Cardiac muscle cell (in vitro differentiated cells and primary cell): ENCODE measurements at places on chromosomes 3 and 15.

GRCh38 chr3:25397150-25397549 lies 30.9 kb upstream of the RARB start:
- DNase-seq: no peak

DNA sequence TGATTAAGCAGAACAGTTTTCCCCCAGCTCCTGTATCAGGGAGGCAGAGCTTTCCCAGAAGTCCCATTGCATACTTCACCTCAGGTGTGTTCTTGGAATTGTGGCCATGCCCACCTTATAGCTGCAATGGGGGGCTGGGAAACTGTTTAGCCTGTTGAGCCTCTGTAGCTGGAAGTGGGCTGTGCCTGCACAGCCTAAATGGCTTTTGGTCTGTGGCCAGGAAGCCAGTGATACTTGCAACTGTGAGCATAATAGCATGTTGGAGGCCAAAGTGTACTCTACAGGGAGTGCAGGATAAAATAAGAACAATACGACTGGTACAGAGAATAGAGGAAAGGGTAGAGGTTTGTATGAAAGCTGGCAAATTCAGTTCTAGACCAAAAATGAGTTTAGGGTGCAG lies 248.5 kb downstream of the PTPRG start:
- DNase-seq: peak; percentile 59

- DNase-seq: no peak
Observed at GRCh38 chr3:41064526-41064925, 134.8 kb upstream of the CTNNB1 start.

- DNase-seq: no peak
Observed at GRCh38 chr15:86773736-86774135, 694.1 kb downstream of the AGBL1 start.

DNA sequence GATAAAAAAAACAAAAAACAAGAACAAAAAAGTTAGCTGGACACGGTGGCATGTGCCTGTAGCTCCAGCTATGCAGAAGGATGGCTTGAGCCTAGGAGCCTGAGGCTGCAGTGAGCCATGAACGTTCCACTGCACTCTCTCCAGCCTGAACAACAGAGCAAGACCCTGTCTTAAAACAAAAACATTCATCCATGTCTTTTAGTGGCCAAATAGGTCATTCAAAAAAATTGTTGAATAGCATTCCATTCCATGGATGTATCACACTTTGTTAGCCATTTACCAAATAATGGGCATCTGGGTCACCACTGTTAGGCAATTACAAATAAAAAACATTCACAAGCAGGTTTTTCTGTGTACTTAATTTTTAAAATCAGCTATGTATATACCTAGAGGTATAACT lies 139.7 kb downstream of the STAG1 start:
- no peak for DNase-seq

GRCh38 chr15:63028442-63029110 lies 14.0 kb upstream of the TPM1 start:
- no peak for DNase-seq

- no peak for DNase-seq
Observed at GRCh38 chr3:59658274-59658673, 608.4 kb upstream of the CFAP20DC start.

DNA sequence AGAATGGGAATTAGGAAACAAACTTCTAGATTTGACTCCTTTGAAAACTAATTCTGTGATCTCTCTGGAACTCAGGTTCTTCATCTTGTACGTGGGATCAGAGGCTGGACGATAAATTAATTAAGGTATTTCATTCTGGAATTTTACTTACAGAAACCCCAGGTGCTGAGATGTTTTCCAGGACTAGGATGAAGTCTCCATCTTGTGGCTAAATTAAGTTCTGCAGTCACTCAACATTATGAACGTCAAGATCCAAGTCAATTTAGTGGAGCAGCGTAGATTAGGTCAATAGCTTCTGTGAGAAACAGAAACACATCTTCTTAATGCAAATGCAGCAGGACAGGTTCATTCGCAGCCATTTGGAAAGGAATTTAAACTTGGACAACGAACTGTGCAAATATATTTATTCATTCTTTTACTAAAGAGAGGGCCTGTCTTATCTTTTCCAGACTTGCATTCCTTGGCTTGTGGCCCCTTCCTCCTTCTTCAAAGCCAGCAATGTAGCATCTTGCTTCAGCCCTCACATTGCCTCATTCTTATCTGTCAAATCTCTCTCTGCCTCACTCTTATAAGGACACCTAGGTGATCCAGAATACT lies 26.7 kb upstream of the TMC3 start:
- DNase-seq: peak; percentile 76

DNA sequence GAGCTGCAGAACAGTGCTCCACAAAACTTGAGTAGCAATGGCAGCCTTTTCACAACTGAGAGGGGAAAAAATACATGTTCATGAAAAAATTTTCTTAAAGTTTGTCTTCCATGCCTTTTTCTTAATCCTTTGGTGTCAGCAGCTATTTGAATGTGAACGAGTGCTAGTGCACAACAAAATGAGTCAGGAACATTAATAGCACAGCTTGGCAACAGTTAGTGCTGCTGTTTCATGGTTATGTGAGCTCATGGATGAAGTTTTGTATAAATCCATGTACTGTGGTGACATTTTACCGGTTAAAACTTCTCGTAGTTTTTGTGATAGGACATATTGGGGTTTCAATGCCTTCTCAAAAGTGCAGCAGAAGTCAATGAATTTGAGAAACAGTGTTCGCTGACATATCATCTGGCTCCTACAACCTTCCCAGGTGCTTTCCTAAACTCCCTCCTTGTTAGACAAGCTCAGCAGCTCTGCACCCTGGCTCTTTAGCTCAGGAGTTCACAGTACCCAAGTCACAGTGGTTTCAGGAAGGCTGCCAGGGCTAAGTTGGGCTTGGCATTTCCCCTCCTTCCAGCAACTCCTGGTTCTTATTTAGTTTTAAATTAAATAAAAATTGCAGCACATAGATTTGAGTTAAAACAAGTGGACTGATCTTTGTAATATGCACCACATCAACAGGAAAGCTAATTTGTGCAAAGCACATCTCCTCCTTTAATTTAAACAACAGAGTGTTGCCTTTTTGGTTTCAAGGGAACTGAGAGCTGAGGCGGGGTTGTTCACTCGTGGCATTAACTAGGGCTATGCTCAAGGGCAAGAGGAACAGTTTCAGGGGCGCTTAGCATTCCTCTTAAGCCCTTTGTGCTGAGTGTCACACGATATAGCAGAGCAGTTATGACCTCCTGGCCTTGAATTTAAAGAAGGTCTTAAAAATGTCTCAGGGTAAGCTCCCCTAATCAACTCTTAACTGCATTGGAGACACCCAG lies 362.8 kb downstream of the CHST2 start:
- DNase-seq: no peak

DNA sequence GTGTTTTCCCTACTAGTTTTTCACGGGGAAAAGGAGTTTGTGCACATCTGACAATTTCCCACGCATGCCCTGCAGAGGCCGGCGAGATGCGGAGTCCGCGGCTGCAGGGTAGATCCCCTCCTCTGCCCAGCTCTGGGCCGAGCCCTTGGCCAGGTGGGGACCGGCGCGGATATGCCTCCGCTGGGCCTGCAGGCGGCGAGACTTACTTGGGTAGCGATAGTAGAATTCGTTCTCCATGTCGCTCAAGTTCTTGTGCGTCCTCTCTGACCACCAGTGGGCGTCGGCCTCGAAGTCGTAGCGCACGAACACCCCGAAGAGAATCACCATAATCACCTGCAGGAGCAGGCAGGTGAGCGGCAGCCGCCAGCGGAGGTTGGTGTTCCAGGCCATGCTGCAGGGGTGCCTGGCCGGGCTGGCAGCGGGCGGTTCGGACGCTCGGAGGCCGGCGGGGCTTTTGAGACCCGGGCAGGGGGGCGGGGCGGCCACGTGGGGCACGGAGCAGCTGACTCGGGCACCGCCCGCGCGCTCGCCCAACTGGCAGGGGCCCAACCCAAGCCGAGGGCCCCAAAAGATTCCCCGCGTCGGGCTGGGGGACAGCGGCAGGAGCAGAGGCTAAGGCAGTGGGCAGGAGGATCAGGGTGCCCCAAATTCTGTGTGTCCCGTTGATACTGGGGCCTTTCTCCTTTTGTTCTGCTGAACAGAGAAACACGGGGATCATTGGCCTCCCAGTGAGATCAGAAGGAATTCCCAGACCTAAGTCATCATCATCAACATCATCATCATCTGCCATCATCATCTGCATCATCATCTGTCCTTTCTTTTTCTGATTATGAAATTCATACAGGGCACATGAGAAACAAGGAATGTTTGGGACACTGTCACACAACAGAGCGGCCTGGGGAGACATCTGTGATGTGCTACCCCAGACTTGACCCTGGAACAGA lies at the start of gene RHCG:
TSS of gene RHCG (minus strand) at position 429 of the 944 bp plus-strand sequence. CDS start at position 390, 39 bp downstream.
- DNase-seq: peak; percentile 60

DNA sequence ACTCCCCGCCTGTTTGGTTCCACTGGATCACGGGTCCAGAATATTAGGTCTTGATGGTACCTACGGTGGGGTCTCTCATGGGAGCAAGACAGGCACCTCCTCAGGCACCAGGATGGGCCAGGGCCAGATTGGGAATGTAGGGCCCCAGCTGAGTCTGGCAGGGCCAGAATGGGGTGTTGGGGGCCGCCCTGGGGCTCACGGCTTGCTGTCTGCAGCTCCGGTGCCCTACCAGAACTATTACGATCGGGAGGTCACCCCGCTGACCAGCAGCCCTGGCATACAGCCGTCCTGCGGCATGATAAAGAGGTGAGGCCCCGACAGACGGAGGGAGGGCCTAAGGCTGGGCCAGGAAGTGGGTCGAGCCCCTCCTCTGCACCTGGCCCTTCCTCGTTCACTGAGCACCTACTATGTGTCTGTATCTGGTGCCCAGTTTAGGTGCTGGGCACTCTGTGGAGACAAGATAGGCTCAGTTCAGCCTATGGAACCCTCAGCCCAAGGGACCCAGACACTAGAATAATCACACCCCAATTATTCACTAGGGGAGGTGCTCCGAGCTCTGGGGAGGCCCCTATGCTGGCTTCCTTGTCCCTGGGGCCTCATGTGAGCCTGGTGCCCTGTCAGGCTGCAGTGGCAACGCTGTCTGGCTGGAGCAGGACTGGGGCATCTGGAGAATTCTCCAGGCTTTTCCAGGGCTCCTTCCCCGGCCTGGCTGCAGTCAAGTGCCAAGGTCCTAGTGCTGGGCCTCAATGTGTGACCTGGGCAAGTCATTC lies 37.9 kb downstream of the PSTPIP1 start:
- no peak for DNase-seq

GRCh38 chr3:177195242-177195991 lies 1.9 kb downstream of the TBL1XR1 start:
- peak; percentile 61 for DNase-seq

GRCh38 chr3:59654480-59655417 lies 604.9 kb upstream of the CFAP20DC start:
- DNase-seq: peak; percentile 5

DNA sequence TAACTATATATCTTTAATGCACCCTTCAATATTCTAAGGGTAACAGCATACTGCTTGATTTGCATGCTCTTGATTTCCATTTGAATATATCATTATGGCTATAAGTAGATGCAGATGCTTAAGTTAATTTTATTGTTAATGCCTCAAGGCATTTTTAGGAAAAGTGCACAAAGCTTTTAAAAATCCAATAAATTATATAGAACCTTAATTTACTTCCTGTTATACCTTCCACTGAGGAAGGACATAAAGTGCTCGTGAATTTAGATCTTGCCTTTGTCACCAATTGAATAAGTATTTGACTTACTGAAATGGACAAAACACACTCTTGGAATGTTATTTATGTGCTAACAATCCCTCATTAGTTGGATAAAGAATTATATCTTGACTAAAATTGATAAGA lies 276.7 kb upstream of the CCDC54 start:
- DNase-seq: no peak

DNA sequence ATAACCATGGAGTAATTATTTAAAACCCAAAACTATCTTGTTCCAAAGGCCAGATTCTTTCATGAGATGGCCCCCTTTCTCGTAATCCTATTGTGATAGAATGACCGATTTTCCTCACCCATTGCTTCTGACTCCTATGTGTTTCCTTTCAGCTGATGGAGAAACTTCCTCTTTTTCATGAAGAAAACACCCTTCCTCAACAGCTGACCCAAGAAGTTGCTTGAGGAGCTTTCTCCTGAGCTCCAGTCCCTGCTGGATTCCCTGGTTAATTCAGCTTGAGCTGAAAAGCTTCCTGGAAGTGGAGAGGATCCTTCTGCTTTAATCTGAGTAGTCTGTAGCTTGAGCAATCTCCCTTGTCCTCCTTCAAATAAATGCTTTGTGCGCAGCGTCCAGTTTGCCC lies 75.0 kb downstream of the BFSP2 start:
- DNase-seq: no peak

GRCh38 chr3:12983319-12983718 lies 89.9 kb downstream of the IQSEC1 start:
- no peak for DNase-seq

GRCh38 chr3:62622553-62623174 lies 249.3 kb upstream of the FEZF2 start:
- DNase-seq: peak; percentile 70

GRCh38 chr3:149486726-149487125 lies 12.2 kb downstream of the TM4SF4 start:
- no peak for DNase-seq

DNA sequence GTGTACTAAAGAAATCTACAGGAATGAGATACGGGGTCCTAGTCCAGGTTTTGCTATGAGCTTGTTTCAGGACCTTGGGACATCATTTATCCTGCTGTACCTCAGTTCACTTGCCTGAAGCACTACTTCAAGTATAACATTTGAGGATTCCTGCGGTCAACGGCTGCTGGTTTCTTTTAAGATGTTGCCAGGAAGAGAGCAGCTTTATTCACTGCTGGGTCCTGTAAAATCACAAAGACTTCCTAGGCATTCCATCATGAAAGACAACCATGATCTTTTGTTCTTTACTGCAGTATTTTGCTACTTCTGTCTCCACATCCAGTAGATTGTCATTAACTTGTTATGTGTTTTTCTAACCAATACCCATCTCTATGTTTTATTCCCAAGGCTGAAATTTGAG lies 61.0 kb upstream of the PYDC2 start:
- DNase-seq: no peak

GRCh38 chr15:92619145-92620101 lies 36.2 kb downstream of the FAM174B start:
- no peak for DNase-seq

GRCh38 chr3:56303487-56303886 lies 164.8 kb downstream of the ERC2 start:
- DNase-seq: peak; percentile 84

DNA sequence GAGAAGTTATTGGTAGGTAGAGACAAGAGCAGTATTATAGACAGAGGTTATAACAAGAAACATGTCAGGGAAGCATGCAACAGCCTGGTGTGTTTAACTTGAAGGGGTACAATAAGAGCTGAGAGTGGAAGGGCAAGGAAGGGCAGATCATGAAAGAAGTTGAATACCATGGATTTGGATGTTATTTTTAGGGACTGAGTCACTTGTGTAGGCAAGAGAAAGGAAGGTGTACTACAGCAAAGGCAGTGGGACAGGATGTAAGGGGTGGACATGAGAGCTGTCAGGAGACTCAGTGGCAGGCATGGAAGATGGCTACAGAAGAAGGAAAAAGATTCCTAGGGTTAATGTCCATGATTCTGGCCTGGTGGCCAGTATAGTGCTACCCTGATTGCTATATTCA lies 66.4 kb downstream of the TFG start:
- no peak for DNase-seq
